Activated gamma-delta T cell (primary cell): ENCODE measurements at places on chromosomes 12 and 14.

GRCh38 chr12:65324551-65324950, 46.1 kb downstream of the MSRB3 start:
- no peak for DNase-seq

DNA sequence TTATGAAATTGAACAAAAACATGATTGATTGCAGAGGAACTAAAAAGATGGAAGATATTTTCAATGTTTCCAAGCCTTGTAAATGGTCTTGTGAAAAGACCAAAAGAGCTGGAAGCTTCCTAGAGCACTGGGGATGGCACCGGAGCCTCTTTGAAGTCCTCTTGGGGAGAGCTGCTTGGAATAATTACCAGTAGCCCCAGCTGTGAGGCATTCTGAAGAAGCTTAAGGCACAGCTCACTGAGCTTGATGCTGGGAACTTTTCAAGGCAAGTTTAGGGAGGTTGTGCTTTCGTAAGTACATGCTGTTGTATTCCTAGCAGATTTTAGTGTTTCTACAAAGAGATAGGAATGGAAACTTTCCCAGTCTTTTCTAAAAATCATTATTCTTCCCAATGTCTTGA, 13.9 kb downstream of the PDZRN4 start:
- no peak for DNase-seq

DNA sequence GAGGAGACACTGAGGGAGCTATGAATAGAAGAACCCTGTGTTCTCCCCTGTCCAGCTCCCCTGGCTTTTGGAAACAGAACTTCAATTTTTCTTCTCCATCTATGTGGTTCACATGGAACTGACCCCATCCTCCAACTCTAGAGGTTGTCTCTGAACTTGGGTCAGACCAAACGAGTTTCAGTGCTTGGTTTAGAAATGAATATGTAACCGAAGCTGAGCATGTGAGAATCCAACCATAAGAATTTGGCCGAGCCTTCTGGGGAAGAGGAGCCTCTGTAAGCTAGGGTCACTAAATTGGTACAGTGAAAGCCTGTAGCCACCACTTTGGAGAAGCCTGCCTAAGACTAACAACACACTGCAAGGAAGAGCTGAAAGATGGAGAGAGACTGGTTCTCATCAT, 464.4 kb downstream of the ZFP36L1 start:
- no peak for DNase-seq

GRCh38 chr12:99027461-99027860, 382.4 kb downstream of the APAF1 start:
- no peak for DNase-seq

DNA sequence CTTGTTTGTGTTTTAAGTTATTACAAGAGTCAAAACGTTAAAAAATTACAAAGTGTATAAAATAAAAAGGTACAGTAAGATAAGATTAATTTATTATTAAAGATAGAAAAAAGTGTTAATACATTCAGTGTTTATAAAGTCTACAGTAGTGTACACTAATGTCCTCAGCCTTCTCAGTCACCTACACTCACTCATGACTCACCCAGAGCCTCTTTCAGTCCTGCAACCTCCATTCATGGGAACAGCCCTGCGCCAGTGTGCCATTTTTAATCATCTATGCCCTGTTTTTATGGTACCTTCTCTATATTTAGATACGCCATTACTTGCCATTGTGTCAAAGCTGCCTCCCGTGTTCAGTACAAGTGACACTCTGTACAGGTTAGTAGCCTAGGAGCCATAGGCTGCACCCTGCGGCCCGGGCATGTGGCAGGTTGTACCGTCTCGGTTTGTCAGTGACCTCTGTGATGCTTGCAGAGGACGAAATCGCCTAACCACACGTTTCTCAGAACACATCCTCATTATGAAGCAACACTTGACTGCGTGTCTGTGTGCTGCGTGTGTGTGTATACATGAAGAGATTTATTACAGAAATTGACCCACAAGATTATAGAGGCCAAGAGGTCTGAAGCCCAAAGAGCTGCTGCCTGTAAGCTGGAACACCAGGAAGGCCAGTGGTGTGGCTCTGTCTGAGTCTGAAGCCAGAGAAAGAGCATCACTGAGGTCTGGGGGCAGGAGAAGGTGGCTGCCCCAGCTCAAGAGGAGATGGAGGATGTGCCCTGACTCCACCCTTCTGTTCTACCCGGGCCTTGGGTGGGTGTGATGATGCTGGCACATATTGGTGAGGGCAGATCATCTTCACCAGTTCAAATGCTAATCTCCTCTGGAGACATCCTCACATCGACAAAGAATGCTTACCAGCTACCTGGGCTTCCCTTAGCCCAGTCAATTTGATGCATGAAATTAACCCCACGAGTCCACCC, 116.6 kb upstream of the C14orf180 start:
- DNase-seq = no peak
